ENCODE measurements at places on chromosomes 7 and 10. TPM values are rescaled to one million over a fixed set of nuclear protein-coding genes. Genes with fewer than 3 reads are reported as not detected.

The CALHM2 gene
- total RNA-seq: 2.7 TPM

The FAM25C gene
- total RNA-seq: not detected

The SPACDR gene
- total RNA-seq: 0.24 TPM

The EIF5AL1 gene
- 1.7 TPM for total RNA-seq

The IGFBP3 gene
- total RNA-seq: 7.9 TPM

The PLXNA4 gene
- total RNA-seq: 1.1 TPM

The HTR5A gene
- not detected for total RNA-seq

The SEMA3C gene
- total RNA-seq: 9.5 TPM

Measured in esophagus mucosa (tissue), 1 donor.